ENCODE measurements at places on chromosomes 7 and 10. TPM values are rescaled to one million over a fixed set of nuclear protein-coding genes. Genes with fewer than 3 reads are reported as not detected.
A peak's percentile ranks its signal among the peaks of the same experiment; 100 is the strongest.

DNA sequence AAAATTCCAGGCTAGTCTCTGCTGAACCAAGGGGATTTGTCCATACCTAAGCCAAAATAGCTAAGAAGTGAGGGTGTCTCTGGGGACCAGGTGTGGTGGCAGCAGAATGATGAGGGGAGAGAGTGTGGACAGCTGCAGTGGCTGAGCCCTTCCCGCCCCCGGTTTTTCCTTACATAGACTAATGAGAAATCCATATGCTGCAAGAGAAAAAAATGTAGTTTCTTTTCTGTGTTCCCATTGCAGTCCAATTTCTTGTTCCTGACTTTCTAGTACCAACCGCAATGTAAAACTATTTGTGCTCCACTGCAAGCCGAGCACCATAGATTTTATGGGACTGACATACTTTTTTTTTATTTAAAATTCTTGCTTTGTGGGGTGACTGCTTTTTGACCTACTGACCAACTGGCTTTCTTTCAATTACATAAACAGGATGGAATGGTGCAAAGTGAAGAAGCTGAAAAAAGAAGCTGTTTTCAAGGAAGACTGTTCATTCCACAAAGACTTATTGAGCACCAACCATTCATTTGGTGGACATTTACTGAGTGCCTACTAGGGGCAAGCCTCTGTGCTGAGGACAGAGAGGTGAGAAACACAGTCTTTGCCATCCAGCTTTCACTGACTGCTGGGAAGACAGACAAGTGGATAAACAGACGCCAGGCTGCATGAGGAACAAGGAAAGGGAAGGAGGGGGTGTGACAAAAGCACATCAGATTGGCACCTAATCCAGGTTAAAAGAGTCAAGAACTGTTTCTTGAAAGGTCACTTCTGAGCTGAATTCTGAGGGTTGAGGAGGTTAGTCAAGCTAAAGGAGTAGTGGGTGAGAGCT lies 9.8 kb downstream of the CEP41 start:
- no peak overlapping the region for H3K27ac ChIP-seq
- no peak overlapping the region for H3K4me3 ChIP-seq
- peaks cover 9% of the 10 kb centered on the region for H3K36me3 ChIP-seq
- no peaks in the 10 kb centered on the region for H3K27me3 ChIP-seq
- DNase-seq = no peak
- H3K4me1 ChIP-seq = peaks cover 29% of the 10 kb centered on the region

- H3K4me1 ChIP-seq = peaks cover 16% of the 10 kb centered on the region
- no peak overlapping the region for H3K4me3 ChIP-seq
- peak; percentile 14 for DNase-seq
- H3K27ac ChIP-seq = no peak overlapping the region
Observed at GRCh38 chr10:117137031-117137910, 799 bp downstream of the VAX1 start.

DNA sequence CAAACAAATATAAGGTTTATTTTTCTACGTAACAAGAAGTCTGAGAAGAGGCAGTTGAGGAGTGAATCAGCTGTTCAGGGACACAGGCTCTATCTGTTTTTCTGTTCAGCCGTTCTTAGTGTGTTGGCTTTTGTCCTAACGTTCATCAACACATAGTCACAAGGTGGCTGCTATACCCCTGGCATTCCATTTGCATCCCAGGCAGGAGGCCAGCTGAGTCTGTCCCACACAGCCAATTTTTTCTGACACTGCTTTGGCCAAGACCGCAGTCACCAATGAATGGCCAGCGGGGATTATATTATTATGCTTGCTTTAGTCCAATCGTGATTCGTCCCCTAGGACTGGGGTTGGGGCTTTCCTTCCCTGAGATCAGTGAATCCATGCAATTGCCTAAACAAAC lies 143.4 kb upstream of the CHST15 start:
- H3K27ac ChIP-seq = no peak overlapping the region
- H3K4me3 ChIP-seq = no peak overlapping the region
- no peak for DNase-seq
- H3K4me1 ChIP-seq = no peaks in the 10 kb centered on the region

GRCh38 chr7:141742229-141742628 lies 4.1 kb downstream of the SSBP1 start:
- peaks cover 33% of the 10 kb centered on the region for H3K4me1 ChIP-seq
- H3K4me3 ChIP-seq = no peak overlapping the region
- H3K36me3 ChIP-seq = peaks cover 62% of the 10 kb centered on the region
- H3K27me3 ChIP-seq = no peaks in the 10 kb centered on the region
- DNase-seq = no peak

- no peak for DNase-seq
- H3K4me3 ChIP-seq = no peak overlapping the region
- H3K36me3 ChIP-seq = no peaks in the 10 kb centered on the region
- no peak overlapping the region for H3K27ac ChIP-seq
- H3K4me1 ChIP-seq = no peaks in the 10 kb centered on the region
- H3K27me3 ChIP-seq = peaks cover 6% of the 10 kb centered on the region
Observed at GRCh38 chr10:14074062-14074884, 256.5 kb downstream of the FRMD4A start.

- H3K27ac ChIP-seq = no peak overlapping the region
- no peak for DNase-seq
Observed at GRCh38 chr10:27947540-27947939, 51.3 kb downstream of the ODAD2 start.

DNA sequence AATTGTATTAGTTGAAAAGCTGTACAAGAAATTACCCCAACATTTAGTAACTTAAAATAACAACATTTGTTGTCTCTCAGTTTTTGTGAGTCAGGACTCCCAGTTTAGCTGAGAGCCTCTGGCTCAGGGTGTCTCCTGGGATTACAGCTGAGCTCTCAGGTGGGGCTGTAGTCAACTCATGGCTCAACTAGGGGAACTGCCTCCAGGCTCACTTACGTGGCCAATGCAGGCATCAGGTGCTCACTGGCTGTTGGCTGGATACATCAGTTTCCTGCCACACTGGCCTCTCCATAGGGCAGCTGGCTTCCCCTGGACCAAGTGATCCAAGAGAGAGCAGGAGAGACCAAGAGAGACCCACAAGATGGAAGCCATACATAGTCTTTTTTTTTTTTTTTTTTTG lies 17.5 kb downstream of the CCNY start:
- peaks cover 87% of the 10 kb centered on the region for H3K4me1 ChIP-seq
- H3K27ac ChIP-seq = no peak overlapping the region
- peaks cover 2% of the 10 kb centered on the region for H3K36me3 ChIP-seq
- H3K4me3 ChIP-seq = no peak overlapping the region

DNA sequence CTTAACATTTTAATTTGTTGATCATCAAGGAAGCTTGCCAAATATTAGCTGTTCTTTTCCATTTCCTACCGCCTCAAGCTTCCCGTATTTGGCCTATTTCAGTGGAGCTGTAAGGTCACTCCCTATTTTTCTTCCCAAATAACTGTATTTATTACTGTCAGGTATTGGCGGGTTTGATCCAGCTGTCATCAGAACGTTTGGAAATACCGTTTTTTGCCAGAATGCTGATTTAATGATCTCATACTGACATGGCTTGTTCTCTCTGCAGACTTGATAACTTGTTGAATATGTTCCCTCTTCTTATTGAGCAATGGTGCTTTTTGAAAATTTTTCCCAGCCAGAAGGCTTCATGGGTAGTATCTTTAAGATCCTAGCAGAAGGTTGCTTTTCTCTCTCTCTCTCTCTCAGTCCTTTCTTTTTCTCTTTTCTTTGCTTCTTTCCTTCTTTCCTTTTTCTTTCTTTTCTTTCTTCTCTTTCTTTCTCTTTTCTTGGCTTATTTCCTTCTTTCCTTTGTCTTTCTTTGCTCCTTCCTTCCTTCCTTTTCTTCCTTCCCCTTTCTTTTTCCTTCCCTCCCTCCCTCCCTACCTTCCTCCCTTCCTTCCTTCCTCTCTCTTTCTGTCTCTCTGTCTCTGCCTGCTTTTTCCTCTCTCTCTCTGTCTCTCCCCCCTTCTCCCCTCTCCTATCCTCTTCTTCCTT lies 42.1 kb downstream of the CUX1 start:
- no peak overlapping the region for H3K27ac ChIP-seq
- no peaks in the 10 kb centered on the region for H3K36me3 ChIP-seq
- H3K27me3 ChIP-seq = no peaks in the 10 kb centered on the region
- no peak for DNase-seq
- peaks cover 33% of the 10 kb centered on the region for H3K4me1 ChIP-seq

Gene EMX2
- total RNA-seq = not detected

Gene C10orf67
- 0.32 TPM for total RNA-seq

Gene LGI1
- total RNA-seq = not detected

Gene FAM180A
- total RNA-seq = not detected
